ENCODE measurements at places on chromosomes 4 and X.

DNA sequence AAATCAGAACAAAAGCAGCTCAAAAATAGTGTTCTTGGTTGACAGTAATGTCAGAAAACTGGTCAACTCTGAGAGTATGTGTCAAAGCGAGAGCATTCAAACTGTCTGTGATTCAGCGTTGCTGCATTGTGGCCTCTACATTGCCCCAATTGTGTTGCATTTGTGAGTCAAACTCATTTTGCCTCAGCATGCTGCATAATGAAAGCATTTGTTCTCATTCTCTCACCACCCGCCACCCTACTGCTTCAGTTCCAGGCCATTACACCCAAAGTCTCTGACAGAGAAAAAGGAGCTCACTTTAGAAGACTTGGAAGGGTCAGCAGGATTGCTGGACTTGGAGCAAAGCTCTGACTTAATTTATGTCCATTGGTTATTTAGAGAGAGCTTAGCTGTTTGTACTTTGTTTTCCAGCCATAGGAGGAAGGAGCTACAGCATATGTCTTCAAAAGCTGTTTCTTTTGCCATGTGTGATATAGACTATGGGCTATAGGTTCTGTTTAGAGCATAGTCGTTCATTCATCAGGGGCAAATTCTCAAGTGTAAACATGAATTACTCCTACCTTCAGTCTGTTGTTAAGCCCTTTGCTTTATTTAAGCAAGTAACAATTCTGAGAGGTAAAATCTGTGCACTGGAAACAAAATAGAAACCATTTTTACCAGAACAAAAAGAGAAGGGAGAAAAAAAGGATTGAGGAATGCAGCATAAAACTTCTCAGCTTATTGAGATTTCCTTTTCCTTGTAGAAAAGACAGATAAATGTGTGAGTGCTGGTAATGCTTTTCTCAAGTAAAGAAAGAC lies 153.4 kb upstream of the ANK2 start:
- no peak for DNase-seq

DNA sequence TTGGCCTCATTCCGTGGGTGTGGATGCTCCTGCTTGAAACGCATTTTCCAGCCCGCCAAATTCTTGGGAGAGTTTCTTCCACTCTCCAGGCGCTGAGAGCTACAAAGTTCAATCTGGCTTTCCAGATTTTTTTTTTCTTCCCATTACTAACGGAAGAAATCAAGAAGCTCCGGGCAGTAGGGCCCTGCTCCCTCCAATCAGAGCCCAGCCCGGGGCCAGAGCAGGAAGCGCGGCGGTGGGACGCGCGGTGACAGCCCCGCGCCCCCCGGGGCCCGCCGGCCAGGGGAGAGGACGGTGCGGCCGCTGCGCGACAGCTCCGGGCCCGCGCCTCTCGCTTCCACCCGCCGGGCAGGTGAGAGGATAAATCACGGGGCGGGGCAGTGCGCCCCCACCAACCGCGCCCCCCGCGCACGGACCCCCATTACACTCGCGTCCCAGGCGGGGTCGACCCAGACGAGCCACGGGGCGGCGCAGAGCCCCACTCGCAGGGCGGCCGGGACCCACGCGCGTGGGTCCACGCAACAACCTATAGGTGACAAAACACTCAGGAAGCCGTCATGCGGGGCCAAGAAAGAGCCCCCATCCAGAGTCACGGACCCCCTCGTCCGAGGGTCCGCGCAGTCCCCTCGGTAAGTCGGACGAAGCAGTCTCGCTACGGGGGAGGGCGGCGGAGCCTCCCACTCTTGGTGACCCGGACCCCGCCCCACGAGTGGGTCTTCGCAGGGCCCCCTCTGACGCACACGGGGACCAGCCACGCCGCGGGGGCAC lies 868 bp downstream of the AFAP1 start:
- DNase-seq = peak; percentile 17

DNA sequence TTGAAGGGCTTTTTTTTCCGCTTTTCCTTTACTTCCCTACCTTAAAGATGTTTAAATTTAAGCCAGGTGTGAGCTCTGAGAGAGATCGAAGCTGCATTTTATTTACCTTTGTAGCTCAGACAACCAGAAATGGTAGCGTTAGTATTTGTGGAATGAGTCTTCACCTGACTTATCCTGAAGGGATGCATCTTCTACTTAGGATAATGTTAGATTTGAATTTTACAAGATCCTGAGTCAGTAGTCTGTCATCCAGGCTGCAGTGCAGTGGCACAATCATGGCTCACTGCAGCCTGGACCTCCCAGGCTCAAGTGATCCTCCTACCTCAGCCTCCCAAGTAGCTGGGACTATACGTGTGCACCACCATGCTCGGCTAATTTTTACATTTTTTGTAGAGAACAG lies 26.2 kb downstream of the TMSB4X start:
- no peak for DNase-seq

- DNase-seq = no peak
Observed at GRCh38 chr4:119111296-119111695, 24.3 kb upstream of the MYOZ2 start.

- DNase-seq = no peak
Observed at GRCh38 chr4:152666946-152667345, 12.9 kb downstream of the TMEM154 start.

GRCh38 chr4:8404791-8405515 lies 35.6 kb downstream of the ACOX3 start:
- no peak for DNase-seq

GRCh38 chrX:22395372-22395771 lies 122.7 kb downstream of the CBLL2 start:
- no peak for DNase-seq

DNA sequence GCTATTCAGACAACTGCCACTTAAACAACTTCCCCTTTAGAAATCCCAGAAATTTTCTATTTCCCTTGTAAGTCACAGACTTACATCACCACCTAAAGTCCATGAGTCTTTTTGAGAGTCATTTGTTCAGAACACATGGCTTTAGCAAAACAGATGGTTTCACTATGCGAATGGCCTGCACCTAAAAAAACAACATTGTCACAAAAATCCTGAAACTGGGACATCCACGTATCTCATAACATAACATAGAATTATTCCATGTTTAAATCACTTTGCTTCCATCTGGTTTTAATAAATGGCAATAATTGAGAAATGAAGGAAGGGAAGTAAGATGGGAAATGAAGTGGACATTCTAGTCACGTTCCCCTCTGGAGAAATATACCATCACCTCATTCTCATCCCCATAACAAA lies 155.3 kb upstream of the EDNRA start:
- no peak for DNase-seq

GRCh38 chr4:25306518-25307057 lies 6.0 kb upstream of the ZCCHC4 start:
- no peak for DNase-seq

GRCh38 chr4:143417679-143418403 lies 81.2 kb downstream of the GAB1 start:
- no peak for DNase-seq

DNA sequence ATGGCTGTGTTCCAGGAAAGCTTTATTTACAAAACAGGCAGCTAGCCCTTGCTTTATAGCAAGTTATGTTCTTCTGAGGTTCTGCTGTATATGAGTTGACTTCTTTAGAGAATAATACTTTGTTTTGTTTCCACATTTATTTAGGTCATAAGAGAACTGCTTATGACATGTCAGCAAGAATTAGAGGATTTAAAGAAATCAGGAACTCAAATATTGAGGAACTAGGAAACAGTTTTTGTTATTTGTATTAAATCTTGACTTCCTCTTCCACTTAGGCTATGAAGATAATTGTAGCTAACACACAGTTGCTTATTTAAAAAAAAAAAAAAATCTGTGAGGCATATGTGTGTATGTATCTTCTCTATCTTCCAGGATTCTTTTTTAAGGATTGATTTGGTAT lies 14.3 kb downstream of the ZRSR2 start:
- DNase-seq = no peak

GRCh38 chrX:150158554-150159332 lies 204.4 kb upstream of the MAMLD1 start:
- DNase-seq = no peak

GRCh38 chr4:140153718-140154571 lies at the start of gene MAML3:
Gene MAML3, minus strand, starts transcription at chr4:140154184. Its CDS starts 857 bp downstream, at chr4:140153327.
- DNase-seq = peak; percentile 93

GRCh38 chr4:78720994-78721677 lies 55.0 kb upstream of the BMP2K start:
- DNase-seq = no peak

- no peak for DNase-seq
Observed at GRCh38 chr4:1522606-1523005, 116.4 kb upstream of the NKX1-1 start.
